Hepatocyte (in vitro differentiated cells): ENCODE measurements at places on chromosomes 7 and 10. TPM values are rescaled to one million over a fixed set of nuclear protein-coding genes. Genes with fewer than 3 reads are reported as not detected.

DNA sequence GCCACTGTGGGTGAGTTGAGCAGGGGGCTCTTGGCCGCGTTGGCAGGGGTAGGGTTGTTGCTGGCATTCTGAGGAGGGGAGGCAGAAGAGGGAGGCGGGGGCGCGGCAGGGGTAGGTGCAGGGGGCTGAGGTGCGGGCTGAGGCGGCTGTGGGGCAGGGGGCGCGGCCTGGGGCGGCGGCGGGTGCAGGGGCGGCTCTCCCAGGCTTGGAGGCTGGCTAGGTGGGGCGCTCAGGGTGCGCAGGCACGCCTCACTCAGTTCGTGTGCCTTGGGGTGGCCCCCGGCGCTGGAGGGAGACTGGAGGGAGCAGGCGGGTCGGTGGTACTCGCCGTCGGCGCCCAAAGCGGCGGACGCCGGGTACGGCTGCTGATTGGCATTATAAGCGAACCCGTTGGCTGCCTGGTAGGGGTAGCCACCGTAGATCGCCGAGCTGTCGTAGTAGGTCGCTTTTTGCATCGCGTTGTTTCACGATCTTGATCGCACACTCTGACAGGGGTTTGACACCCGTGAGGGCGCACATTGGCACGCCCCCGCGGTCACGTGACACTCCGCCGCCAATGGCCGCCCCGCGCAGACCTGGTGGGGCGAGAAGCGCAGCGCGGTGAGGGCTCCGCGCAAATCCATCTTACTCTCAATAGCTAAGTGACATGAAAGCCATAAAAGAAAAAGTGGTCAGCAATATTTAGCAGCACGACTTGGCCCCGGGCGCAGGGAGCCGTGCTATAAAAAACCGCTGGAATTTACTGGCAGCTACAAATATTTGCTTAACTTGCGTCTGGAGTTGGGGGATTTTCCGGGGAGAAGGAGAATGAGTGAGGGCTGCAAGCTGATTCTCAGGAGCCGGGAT is 7.9 kb upstream of the HOXA2 start:
- peak; percentile 67 for DNase-seq

- peak; percentile 90 for DNase-seq
These were observed at the start of gene GPR85 for GRCh38 chr7:113086431-113086888. Gene GPR85 (minus strand): TSS chr7:113086827. CDS start chr7:113084721, 2,106 bp downstream.

The TMEM196 gene
- total RNA-seq, result 0.17 and 0.24 TPM in 2 replicates

- no peak for DNase-seq
These were observed 239.7 kb downstream of the FANK1 start for GRCh38 chr10:126135941-126136595.

- no peak for DNase-seq
These were observed 151.2 kb upstream of the GPR26 start for GRCh38 chr10:123514996-123515395.

GRCh38 chr10:22699976-22700375 is 14.4 kb downstream of the PIP4K2A start:
- DNase-seq, result peak; percentile 21

GRCh38 chr10:73762915-73763314 is 18.7 kb downstream of the SEC24C start:
- no peak for DNase-seq

- no peak for DNase-seq
These were observed 120.1 kb upstream of the PRR15 start for GRCh38 chr7:29443552-29443951.

The HOXA5 gene
- 0.08 and 0.70 TPM in 2 replicates for total RNA-seq

The WNT8B gene
- not detected in 2 replicates for total RNA-seq

GRCh38 chr7:95584769-95585425 is 11.4 kb downstream of the PDK4 start:
- no peak for DNase-seq

The GPR22 gene
- total RNA-seq, result 0.07 and 0.08 TPM in 2 replicates

The TAS2R4 gene
- total RNA-seq, result 1.9 and 2.6 TPM in 2 replicates
